C1 segment of cervical spinal cord (tissue), 14 donors: ENCODE measurements at places on chromosomes 1 and 21.

GRCh38 chr21:44416193-44416592 is 39.1 kb upstream of the LRRC3 start:
- no peak for DNase-seq

GRCh38 chr21:45096217-45096616 is 21.8 kb downstream of the ADARB1 start:
- no peak for DNase-seq

- no peak for DNase-seq
Measured at GRCh38 chr1:184161071-184161698, 109.7 kb downstream of the TSEN15 start.

GRCh38 chr1:26009796-26010447 is 11.7 kb upstream of the EXTL1 start:
- DNase-seq: no peak

- peak; percentile 21 for DNase-seq
Measured at GRCh38 chr1:54287176-54287650, 87.2 kb downstream of the MRPL37 start.

DNA sequence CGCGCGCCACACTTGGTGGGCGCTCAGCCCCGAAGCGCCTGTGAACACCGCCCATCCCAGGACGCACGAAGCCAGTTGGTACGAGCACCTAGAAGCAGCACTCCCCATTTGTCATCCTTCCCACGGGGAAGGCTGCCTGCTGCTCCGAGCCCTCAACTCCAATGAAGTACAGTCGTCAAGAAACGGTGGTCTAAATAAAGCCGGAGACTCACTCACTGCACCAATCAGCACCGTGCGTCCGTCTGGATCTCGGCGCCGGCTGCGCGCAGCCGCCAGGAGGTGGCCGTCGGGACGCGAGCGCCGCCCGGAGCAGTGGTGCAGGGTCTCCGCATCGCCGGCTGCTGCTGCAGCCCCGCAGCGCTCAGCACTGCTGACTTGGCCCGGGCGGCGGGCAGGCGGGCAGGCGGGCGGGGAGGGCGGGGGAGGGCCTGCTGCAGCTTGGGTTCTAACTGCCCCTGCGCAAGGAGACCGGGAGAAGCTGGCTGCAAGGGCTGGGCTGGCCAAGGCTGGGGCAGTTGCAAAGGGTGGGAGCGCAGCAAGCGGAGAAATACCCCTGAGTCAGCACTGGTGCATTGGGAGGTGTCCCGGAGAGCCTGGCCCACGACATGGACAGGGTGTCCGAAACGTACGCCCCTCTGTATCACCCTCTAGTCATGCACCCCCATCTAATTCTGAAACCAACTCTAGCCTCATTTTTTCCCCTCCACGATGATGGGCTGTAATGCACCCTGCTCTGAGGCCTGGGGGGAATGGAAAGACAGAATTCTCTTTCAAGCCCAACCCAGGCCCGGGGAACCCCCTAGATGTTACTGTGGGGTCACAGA is 35.8 kb upstream of the H6PD start:
- DNase-seq: no peak

DNA sequence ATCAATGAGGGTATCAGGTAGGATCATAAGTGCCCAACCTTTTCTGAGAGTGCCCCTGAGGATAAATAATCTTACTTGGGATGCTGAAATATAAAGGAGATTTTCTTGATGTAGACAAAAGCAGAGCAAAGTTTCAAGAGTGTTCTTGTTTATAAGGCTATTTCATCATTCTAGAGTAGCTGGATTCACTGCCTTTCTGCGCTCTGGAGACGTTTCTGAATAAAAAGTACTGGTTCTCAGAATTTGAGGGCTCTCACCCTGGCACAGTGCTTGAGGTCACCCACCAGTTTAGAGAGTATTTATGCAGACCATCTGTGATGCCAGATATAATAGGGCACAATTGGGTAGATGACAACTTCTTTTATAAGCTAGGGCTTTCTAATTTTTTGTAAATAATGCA is 103.3 kb downstream of the GDAP2 start:
- no peak for DNase-seq

DNA sequence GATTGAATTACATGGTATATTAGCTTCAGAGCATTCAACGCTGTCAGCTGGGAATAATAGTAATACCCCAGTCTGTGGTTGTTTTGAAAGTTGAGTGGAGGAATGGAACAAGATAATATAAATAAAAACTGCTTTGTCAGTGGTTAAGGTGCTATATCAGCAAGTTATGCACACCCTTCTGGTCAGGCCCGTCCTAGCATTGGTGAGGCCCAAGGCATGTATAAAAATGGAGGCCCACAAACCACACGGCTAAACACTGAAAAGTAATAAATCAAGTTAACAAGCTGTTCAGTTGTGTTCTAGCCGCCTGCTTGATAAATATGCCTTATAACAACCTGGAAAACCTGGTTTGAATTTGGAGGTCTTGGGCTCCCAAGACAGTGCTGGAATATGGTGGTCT is 77.4 kb downstream of the PSMG1 start:
- DNase-seq: no peak

DNA sequence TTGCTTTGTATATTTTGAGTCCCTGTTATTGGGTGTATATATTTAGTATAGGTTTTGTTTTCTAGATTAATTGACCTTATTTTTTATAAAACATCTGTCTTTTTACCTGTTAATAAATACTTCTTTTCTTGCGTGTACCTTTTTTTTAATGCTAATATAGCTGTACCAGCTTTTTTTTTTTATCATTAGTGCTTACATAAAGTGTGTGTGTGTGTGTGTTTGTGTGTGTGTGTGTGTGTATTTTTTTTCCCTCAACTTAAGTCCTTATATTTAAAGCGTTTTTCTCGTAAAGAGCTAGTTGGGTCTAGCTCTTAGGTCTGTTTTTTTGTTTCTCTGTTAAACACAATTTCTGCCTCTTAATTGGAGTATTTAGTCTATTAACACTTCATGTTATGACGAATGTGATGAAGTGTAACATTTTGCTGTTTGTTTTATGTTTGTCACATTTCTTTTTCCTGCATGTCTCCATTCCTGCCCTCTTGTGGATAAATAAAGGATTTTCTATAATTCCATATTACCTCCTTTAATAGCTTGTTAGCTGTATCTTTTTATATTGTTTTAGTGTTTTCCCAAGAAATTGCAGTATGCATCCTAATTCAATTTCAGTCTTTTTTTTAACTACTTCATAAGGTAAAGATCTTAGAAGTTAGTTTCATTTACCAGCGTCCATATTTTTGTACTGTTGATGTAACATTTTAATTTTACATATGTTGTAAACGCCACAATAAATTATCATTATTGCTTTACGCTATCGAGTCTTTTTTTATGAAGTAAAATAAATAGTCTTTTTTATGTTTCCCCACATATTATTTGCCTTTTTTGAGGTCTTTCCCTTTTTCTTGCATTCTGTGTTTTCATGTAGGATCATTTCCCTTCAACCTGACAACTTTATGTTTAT is 4.3 kb downstream of the PRMT2 start:
- no peak for DNase-seq

GRCh38 chr1:216379441-216379840 is 43.8 kb downstream of the USH2A start:
- no peak for DNase-seq

DNA sequence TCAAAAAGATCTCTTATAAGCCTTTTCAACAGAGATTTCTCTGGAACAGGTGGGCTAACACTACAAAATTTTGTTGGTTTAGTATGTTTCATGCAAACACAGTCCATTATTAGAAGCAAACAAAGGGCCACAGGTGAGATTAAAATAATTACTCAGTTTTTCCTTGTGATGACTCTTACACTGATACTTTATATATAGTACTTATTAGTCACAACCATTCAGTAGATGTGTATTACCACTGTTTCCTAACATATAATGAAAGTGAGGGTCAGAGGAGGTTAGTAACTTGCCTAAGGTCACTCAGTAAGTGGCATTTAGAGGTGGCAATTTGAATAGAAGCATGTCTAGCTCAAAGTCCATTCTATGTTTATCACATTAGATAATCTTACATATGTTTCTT is 44.2 kb downstream of the CYYR1 start:
- DNase-seq: no peak

DNA sequence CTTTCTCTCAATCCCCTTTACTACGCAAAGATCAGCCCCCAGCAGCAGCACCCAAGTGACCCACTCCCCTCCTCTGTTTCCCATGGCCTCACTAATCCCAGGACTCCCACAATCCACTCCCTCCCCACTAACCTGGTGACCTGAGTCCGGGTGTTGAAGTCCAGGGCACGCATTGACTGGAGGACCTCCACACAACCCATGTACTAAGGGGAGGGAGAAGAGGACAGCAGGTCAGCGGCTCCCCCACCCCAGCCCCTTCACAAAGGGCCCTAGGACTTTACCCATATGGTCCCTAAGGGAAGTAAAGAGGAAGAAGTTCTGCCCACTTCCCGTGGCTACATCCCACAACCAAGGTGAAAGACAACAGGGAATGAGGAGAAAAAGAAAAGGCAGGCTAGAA is 1.3 kb downstream of the SHC1 start:
- DNase-seq: no peak

DNA sequence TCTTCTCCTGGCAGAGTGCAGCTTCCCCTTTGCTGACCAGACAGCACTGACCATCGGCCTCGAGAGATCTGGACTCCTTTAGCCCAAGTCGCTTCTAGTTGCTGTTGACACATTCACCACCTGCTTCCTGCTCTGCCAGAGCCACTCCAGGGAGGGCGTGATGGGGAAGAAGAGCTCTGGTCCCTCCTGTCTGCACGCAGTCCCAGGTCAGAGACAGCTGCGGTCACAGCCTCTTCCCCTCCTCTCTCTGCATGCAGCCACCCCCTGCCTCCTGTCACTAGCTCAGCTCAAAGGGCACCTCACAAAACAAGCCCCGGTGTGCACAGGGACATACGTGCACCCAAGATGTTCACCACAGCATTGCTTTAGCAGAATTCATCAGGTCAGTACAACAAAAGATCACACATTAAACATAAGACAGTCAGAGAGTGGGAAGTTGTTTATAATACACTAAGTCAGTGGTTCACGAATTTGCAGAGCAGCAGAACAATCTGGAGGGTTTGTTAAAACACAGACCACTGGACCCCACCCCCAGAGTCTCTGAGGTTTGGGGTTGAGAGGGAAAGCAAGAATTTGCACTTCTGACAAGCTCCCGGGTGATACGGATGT is 132.9 kb downstream of the SYF2 start:
- no peak for DNase-seq

DNA sequence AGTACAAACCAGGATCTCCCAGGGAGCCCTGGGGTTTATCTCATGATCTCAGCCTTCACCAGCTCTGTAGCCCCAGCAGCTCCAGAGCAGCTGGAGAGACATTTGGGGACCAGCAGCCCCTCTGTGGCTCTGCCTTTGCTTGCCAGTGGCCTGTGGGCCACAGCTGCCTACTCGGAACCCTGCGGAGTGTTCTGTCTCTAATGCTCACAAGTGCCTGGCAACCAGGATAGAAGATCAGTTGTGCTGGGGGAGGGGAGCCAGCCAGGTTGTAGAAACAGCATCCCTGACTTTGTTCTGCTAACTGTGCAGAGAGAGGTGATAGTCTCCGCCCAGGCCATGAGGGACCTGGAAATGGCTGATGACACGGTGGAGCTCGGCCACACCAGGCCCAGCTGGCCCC is 50.9 kb upstream of the KCNJ15 start:
- no peak for DNase-seq

DNA sequence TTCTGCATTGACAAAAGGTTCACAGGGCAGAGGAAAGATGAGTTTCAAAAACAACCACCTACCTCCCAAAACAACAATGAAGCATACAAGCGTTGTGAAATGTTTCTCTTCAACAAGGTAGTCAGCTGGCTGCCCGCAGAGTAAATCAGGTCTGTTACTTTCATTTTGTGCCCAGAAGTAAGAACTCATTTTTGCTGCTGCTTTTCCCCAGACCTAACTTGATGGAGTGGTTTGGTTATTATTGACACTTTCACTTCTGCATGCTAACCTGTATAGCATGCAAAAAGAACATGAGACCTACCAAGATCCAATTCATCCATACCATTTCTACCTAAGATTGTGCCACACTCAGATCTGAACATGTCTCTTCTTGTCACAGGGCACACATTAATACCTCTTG is 1.3 kb downstream of the SLC9C2 start:
- no peak for DNase-seq

- no peak for DNase-seq
Measured at GRCh38 chr1:77350012-77350770, 68.4 kb downstream of the AK5 start.

GRCh38 chr1:113129529-113130185 is 56.7 kb downstream of the LRIG2 start:
- no peak for DNase-seq

GRCh38 chr1:59271561-59272260 is 25.2 kb upstream of the FGGY start:
- DNase-seq: no peak

- DNase-seq: no peak
Measured at GRCh38 chr1:75916834-75917233, 15.4 kb downstream of the ASB17 start.

DNA sequence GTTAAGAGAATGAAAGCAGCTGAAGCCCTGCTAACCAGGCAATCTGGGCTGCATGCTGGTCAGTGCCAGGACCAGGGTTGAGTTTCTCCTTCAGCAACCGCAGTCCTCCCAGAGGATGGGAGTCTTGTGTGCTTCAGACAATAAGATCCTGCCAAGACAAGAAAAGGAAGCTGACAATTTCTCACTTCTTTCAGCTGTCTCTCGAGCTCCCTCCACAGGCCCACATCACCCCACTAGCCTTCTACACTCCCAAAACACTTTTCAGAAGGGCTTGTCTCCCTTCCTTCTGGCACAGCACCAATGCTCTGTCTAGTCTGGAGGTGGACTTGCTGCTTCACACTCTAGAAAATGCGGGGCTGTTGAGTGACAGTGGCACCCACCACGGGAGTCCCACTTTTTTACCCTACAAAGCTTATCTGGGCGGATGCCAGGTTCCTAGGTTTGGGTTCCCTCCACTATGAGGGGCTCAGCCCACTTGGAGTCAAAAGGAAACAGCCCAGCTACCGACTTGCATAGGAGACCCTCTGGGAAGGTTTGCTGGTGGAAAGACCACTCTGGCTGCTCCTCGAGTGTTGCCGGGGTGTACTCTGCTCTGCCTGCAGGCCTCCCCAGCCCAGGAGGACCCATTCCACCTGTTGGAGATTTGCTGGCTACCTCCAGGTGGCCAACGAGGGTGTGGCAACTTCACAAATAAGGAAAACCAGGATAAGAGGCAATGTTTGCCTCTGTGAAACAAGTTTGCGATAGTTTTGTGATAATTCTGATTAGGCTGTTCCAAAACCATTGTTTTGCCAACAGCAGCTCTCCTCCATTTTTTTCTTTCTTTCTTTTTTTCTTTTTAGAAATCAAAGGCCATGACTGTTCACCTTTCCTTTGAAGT is 68.9 kb downstream of the TENT5C start:
- no peak for DNase-seq

DNA sequence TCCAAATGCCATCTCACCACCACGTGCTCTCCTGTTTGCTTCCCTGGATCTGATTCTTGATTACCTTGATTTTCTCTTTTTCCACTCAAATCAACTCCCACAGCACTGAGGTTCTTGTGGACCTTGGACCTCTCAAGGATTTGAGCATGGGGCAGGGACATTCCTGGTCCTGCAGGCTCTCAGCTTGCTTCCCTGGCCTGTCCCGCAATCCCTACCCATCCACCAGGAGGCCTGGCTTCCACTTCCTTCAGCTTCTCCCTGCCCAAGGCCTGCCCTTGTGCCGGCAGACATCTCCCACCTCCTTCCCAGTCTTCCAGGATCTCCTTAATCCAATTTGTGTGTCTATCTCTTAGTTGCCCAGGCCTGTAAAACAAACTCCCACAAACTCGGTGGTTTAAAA is 21.6 kb downstream of the PLA2G2A start:
- DNase-seq: no peak
